ENCODE measurements at places on chromosomes 3 and 15.

DNA sequence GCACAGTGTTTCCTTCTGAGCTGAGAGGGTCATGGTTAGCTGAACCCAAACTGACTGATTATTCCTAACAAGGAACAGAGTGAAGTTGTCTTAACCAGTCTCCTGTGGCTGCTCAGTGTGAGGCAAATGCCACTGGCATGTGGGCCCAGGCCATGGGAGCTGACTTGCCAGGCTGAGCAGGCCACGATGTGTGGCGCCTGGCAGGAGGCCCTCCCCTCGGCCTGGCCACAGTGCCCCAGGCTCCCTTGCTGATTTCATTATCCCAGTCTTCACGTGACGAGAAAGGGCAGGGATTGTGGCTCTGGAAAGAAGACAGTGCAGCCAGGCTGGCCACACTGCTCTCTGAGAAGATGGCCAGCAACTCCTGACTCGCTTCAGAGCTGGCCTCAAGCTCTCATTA, 58.8 kb downstream of the SLCO2A1 start:
- no peak for DNase-seq

DNA sequence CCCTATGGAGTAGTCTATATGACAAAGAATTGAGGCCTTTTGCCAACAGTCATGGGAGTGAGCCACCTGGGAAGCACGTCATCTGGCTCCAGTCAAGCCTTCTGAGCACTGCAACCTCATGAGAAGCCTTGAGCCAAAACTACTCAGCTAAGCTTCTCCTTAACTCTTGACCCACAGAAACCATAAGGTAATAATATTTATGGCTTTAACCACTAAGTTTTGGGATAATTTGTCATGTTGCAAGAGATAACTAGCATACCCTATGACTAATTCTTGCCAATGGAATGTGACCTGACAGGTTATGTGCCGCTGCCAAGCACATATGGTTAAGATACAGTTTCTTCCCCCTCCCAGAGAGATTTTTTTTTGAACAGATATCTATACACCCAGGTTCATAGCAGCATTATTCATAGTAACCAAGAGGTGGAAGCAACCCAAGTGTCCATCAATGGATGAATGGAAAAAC, 11.8 kb upstream of the SLC6A11 start:
- no peak for DNase-seq

DNA sequence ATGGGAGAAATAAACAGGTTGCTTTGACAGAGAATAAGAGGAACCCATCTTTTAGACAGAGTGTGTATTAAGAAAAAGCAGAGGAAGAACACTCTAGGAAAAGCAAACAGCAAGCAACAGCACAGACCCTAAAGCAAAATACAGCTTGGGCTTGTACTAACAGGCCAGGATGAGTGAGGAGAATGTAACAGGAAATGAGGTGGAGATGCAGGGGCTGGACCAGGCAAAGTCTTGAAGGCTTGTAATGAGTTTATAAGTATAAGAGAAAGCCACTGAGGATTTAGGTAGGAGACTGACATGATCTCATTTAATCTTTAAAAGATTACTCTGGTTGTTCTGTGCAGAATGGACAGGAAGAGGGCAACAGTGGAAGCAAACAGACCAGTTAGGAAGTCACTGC, 4.9 kb downstream of the UBR1 start:
- DNase-seq = no peak

GRCh38 chr3:45978006-45978761, 17.4 kb downstream of the FYCO1 start:
- no peak for DNase-seq

DNA sequence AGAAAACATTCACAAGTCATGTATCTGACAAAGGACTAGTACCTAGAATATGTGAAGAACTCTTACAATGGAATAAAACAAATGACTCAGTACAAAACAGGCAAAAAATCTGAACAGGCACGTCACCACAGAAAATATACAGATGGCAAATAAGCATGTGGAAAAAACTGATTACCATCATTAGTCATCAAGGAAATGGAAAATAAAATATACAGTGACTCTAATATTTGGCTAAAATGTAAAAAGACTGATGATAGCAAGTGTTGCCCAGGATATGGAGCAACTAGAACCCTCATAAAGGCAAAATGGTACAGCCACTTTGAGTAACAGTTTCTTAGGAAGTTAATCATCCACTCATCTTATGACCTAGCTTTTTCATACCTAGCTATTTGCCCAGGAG, 95.8 kb upstream of the ABHD17C start:
- DNase-seq = no peak

GRCh38 chr3:169722724-169723123, 42.1 kb downstream of the TERC start:
- DNase-seq = no peak

DNA sequence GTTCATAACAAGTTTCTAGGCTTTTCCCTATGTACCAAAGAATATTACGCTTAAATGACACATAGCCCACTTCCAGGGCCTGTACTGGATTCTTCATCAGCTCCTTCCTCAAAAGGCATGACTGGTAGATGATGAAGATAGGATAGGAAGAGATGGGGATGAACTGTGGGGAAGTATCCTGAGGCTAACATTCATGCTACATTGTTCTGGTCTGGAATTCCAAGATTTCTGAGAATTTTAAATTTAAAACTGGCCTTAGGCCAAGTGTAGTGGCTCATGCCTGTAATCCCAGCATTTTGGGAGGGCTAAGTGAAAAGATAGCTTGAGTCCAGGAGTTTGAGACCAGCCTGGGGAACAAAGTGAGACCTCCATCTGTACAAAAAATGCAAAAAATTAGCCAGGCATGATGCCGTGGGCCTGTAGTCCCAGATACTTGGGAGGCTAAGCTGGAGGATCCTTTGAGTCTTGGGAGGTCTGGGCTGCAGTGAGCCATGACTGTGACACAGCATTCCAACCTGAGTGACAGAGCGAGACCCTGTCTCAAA, 160.1 kb upstream of the PLAAT1 start:
- no peak for DNase-seq

DNA sequence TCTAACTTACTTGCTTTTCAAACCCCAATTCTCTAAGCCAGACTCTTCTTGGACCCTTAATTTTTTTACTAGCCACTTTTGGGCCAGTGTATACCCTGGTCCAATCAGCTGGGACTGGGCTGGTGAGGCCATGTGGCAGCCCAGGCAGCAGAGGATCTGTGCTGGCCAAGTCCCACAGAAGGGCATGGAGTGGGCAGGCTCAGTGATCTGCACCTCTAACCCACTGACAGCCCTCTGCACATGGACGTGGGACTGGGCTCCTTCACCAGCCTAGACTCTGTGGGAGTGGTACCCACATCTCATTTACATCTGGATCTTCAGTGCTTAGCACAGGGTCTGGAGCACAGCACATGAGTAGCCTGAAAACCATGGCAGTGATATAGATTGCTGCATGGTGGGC, 56.1 kb upstream of the PRR23C start:
- no peak for DNase-seq

DNA sequence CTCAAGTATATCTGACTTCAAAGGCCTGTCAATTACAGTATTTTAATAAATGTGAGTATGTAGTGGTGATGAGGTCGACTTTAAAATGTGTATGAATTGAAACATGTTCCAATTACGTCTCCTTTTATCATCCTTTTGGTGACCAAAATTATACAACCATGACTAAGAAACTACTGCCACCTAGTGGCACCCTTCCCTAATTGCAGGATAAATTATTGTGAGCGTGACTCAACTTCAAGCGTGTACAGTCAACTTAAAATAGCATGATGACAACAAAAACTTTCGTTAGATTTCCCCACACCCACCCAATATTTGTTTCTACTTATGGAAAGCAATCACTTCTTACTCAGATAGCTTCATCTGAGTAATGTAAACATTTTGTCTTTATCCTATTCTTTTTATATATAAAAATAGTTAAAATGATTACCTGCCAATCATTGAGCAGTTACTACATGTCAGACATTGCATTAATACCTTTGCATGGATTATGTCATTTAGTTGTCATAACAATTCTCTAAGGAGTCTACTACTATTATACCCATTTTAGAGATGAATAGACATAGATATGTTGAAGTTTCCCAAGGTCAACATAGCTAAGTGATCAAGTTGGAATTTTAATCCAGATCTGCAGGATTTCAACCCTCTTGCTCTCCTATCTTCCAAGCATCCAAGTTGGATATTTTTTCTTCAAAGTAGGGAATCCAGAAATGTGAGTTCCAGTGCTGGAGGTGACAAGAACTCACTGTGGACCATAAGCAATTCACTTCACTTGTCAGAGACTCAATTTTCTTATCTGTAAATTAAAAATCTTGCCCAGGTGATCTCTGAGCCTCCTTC, 106.0 kb downstream of the MEX3B start:
- no peak for DNase-seq

- DNase-seq = no peak
Observed at GRCh38 chr3:49098429-49098828, 4.6 kb upstream of the QRICH1 start.

- no peak for DNase-seq
Observed at GRCh38 chr15:82952158-82953081, at the start of gene HOMER2. Gene HOMER2 (minus strand): TSS chr15:82952720. CDS start chr15:82952535, 185 bp downstream.

Data from activated CD8-positive, alpha-beta memory T cell treated with anti-CD3 and anti-CD28 coated beads for 1 hour (primary cell).